ELF-1 (cell line): ENCODE measurements at places on chromosomes 3 and 15.
A peak's percentile ranks its signal among the peaks of the same experiment; 100 is the strongest.

DNA sequence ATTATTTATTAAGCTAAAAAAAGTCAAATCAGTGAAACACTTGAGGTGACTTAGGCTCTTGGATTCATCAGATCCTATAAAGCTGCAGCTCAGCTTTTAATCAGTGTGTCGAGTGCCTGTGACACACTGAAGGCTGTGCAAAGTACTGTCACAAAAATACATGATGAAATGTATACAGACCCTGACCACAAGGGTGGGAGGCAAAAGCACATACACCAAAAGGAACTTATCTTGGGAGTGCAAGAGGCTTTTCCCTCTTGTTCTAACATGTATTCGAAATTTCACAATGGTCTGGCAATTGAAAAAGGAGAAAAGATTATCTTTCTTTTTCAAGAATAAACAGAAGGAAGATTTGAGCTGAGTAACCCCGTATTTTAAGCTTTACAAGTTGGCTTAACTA is 35.9 kb downstream of the VGLL4 start:
- DNase-seq, result no peak

DNA sequence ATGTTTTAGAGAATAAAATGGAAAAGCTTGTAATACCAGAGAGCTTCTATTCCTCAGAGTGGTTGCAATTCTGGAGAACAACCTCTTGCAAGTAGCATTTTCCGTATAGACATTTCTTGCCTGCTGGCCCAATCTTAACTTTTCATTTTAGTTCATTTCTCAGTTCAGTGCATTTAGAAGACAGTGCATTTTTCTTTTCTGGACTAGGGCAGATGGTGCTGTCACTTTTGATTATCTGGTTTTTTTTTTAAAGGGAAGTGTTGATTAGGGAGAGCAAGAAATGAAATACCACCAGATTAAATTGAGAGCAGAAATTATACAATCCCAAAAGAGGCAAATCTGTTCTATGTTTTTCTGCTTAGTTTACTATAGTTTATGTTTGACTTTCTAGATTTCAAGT is 172.7 kb downstream of the GHSR start:
- DNase-seq, result no peak

DNA sequence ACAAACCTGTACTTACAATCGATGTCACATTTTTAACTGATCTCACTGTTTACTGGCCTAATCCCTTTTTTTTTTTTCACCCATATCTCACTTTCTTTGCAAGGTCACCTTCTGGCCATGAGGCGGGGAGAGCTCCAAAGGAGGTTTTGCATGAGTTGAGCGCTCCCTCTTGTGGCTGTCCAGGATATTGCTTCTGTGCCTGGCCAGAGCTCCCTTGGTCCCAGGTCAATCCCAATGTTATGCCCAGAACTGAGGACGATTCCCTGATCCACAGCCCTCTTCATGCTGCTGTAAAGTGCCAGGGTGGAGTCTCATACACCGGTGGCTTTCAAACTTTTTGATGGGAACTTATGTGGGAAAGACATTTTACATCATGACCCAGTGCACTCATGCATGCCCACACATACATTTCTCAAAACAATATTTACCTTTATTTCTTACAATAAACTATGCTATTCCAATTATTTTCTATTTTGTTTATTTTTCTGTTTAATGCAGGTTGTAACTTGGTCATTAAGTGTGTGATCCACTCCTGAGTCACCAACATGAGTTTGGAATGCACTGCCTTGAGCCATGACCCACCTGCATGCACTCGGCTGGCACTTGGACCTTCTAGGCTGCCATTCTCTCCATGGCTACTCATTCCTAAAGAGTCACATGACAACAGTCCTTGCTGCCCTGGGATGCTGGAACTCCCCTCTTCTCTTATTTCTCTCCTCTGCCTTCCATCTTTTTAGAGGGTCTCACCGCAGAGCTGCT is 9.6 kb upstream of the SST start:
- DNase-seq, result peak; percentile 94

- no peak for DNase-seq
Observed at GRCh38 chr15:33738941-33739664, 229.2 kb upstream of the CHRM5 start.

DNA sequence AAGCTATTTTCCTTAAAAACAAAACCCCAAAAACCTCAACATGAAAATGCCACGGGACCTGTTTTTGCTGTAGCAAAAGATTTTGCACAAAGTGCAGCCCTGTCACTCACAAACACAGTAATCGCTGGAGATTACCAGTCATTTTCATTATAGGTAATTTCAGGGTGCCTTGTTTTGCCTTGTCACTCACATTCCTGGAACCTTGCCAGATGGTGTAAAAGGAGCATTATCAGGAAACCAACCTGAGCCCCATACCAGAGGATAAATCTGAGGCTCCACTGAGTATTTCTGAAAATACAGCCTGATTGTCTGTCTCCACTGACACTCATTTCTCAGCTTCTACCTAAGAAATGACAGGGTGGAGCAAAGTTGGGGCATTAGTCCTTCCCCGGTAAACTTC is 791.3 kb upstream of the LMCD1 start:
- DNase-seq, result no peak
